GM06990 (cell line): ENCODE measurements at places on chromosomes 7 and 10.
A peak's percentile ranks its signal among the peaks of the same experiment; 100 is the strongest.

DNA sequence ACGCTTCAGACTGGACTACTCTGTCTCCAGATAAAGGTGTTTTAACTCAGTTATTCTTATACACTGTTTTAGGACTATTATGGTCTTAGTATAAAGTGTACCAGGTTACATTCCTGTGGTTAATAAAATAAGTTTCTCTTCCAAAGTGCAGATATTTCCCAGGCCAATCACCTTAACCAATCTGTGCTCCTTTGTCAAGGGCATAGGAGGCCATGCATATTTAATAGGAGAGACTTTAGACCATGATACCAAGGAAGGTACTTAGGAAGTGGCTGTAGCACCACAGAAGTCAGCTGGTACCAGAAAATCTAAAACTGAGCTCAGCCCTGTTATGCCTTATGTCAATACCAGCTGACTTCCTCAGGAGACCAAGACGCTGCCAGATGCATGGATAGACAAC is 226.5 kb upstream of the TMEM72 start:
- DNase-seq = no peak

- DNase-seq = no peak
Measured at GRCh38 chr10:93954726-93955363, 38.9 kb upstream of the PLCE1 start.

GRCh38 chr10:131649617-131650016 is 251.2 kb upstream of the PPP2R2D start:
- no peak for DNase-seq

- no peak for DNase-seq
Measured at GRCh38 chr7:93923942-93924341, 2.4 kb downstream of the GNG11 start.

- no peak for DNase-seq
Measured at GRCh38 chr7:55132890-55133551, 114.2 kb downstream of the EGFR start.

DNA sequence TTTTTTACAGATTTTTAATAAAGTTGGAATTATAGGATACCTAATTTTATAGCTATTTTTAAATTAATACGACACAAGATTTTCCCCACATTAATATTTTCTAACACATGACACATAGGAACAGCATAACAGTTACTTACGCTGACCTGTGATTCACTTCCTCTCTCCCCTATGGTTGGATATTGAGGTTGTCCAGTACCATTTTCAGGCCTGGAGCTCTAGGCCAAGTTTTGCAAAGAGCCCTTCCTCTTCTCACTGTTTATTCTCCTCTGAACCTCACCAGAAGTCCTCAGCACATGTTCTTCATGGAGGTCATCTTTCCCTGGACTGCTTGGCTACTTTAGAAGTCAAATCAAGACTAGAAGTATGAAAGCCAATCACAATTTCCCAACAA is 28.2 kb downstream of the LYZL1 start:
- DNase-seq = no peak

DNA sequence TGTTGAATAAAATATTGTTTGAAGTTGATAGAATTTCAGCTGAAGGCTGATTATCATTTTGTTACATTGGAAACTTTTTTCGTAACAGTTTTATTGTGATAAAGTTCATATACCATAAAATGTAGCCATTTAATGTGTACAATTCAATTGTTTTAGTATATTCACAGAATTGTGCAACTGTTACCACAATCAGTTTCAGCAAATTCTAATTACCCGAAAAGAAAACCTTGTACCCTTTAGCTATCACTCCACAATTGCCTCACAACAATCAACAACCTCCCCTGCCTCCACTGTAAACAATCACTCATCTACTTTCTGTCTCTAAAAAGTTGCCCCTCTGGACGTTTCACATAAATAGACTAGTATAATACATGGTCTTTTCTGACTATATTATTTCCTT is 179.7 kb upstream of the BET1 start:
- DNase-seq = no peak

- DNase-seq = no peak
Measured at GRCh38 chr7:6226194-6226799, 46.1 kb downstream of the CYTH3 start.

DNA sequence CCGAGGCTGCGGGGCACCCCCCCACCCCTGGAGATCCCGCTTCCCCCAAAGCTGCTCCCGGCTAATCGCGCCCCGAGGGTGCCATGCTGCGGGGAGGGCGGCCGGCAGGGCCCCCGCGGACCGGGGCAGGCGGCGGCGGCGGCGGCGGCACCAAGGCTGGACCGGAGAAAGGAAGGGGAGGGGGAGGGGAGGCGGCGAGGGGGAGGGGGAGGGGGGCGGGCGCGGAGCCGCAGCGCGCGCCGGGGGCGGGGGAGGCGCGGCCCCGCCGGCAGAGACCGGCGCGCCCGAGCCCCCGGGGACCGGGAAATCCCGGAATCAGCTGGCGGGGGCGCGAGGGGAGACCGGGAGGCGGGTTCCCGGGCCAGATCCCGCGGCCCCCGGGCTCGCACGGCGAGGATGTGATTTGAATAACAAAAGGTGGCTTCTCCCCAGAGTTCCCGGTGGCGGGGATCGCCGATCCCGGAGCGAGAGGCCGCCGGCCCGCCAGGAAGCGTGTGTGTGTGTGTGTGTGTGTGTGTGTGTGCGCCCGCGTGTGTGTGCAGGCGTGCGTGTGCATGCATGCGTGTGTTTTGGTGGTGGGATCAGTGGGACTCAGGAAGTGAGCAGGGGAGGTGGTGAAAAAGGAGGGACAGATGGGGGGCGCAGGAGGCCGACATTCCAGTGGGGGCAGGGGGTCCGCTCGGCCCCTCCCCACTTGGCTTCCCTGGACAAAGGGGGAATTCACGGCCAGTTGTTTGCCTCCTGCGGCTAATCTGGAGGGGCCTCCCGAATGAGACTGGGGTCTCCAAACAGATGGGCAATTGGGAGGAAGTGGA is 99.5 kb downstream of the HIP1 start:
- DNase-seq = peak; percentile 50

- DNase-seq = no peak
Measured at GRCh38 chr7:120794106-120794729, 63.7 kb downstream of the TSPAN12 start.

DNA sequence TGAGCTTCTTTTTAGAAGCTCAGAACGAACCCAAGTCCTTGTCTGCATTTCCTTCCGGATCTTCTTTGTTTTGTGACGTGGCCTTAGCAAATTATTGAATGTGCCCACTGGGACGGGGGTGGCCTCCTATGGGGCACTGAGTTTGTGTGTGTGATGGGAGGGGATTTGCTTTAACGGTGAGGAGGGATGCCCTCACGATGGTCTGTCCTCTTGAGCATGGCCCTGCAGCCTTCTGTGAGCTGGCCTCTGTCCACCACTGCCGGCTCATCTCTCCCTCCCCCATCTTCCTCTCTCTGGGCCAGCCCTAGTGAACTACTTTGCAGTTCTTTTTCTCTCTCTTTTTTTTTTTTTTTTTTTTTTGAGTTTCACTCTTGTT is 62.9 kb upstream of the MKRN1 start:
- no peak for DNase-seq

DNA sequence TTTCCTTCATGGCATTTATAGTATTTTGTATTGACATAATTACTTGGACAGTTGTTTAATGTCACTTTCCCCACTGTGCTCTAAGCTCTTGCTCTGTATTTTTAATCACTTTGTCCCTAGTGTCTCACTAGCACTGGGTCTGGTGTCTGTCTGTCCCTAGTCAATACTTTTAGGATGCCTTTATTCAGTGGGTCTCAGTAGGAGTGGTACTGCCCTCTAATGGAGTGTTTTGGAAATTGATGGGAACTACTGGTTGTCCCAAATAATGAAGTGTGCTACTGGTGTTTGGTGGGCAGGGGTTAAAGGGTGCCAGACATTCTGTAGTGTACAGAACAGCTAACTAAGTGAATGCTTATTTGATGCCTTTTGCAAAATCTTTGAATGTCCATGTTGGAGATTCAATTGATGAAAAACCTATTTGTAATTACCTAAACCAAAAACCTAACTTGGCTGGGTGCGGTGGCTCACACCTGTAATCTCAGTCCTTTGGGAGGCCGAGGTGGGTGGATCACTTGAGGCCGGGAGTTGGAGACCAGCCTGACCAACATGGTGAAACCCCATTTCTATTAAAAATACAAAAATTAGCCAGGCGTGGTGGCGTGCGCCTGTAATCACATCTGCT is 33.3 kb downstream of the CDK14 start:
- DNase-seq = no peak

GRCh38 chr10:1476455-1476803 is 260.9 kb downstream of the ADARB2 start:
- DNase-seq = no peak
